Left colon (tissue), 2 donors: ENCODE measurements at places on chromosomes 12 and 14. TPM values are rescaled to one million over a fixed set of nuclear protein-coding genes. Genes with fewer than 3 reads are reported as not detected.
A peak's percentile ranks its signal among the peaks of the same experiment; 100 is the strongest.

GRCh38 chr12:6363330-6364043 lies 11.9 kb downstream of the SCNN1A start:
- DNase-seq: peak; percentile 90

- no peak for DNase-seq
These were observed 906 bp downstream of the LARP4 start for GRCh38 chr12:50401500-50402081.

GRCh38 chr12:76391461-76391860 lies 43.2 kb upstream of the BBS10 start:
- DNase-seq: no peak

GRCh38 chr14:101228949-101229541 lies 325.5 kb upstream of the RTL1 start:
- no peak for DNase-seq

GRCh38 chr14:47966076-47966810 lies 290.8 kb upstream of the MDGA2 start:
- no peak for DNase-seq

GRCh38 chr14:65261946-65262345 lies 150.6 kb upstream of the FUT8 start:
- no peak for DNase-seq

DNA sequence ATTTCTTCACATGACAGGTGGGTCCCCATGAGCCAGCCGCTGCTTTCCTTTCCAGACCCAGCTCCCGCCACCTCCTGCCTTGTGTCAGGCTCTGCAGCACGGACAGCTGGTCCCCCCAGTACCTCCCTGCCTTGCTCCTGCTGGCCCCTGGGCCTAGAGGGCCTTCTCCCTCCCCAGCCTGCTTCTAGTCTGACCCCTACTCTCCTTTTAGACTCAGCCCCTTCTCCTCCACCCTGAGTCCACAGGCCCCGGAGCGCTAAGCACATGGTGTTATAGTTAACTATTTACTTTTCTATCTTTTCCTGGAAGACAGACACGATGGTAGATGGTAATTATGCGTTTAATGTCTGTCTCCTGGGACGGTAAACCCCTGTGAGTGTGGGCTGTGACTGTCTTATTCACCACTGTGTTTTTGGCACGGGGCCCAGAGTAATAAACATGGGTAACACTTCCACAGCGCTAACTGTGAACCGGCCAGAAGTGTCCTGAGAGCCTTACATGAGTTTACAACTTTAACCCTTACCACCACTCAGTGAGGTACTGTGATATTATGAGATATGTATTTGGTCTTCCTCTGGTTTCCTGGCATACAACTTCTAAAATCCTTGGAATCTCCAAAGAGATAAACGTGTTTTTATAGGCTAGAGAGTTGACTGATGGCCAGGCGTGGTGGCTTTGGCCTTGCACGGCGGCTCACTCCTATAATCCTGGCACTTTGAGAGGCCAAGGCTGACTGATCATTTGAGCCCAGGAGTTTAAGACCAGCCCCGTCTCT lies 41.2 kb downstream of the DGLUCY start:
- DNase-seq: peak; percentile 94

KRT72 gene
- total RNA-seq: not detected

DNA sequence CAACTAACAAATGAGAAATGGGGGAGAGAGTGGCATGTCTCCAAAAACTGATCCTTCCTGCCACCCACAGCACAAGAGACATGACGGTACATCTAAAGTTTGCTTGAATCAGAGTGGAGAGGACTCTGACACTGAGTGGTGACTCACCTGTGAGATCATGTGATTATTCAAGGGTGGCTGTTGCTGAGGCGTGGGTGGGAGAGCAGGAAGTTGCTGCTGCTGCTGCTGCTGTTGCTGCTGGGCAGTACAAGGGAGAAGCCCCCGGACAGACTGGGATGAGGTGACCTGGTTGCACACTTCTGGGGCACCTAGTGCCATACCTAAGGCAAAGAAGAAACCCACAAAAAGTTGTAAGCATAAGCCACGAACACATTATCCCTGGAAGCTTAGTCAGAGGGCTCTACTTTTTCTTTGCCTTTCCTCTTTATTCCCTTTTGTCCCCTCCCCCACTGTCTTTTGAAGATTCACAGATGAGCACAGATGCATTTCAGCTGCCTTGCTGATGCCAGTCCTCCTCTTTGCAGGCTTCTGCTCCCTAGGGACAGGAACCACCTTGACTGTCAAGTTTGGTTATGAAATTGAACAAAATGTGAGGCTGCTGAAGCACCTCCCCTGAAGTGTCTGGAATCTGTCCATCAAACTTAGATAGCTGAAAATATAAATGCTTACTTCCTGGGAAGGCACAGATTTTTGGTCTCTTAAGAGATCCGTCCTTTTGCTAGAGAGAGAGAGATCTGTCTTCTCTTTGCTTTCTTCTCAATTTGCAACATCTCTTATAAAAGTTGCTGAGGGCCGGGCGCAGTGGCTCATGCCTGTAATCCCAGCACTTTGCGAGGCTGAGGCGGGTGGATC lies 29.4 kb upstream of the STAC3 start:
- peak; percentile 75 for DNase-seq

- no peak for DNase-seq
These were observed 151.1 kb downstream of the CALM1 start for GRCh38 chr14:90547968-90548367.

GRCh38 chr12:104578453-104578852 lies 121.7 kb downstream of the CHST11 start:
- DNase-seq: no peak

DNA sequence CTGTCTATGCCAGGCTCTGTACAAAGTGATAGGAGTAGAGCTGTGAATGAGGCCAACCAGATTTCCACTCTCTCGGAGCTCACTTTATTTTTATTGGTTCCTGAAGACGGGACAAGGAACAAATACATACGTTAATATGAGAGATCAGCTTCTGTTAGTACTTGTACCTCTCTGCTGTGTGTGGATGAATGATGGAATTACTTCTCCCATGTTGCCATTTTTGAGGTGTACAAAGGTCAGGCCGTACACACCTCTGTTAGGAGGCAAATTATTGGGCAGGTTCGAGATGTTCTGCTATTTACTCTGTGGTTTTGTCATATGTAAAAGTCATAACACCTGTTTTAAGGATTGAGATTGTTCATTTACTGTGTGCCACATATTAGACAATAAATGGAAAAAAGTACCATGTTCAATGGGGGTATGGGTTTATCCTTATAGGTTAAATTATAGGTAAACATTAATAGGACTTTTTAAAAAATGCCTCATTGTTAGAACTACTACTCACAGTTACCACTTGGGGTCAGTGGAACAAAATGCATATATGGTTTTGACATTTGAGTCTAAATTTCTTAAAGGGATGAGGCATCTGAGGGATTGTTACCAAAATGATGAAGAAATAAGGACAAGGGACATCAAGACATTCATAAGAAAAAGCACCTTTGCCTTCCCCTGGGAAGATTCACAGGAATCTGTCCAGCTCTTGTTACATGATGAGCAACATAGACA lies 26.9 kb downstream of the WBP11 start:
- no peak for DNase-seq

SIX1 gene
- total RNA-seq: not detected

IL23A gene
- total RNA-seq: not detected

TEX52 gene
- not detected for total RNA-seq

DNA sequence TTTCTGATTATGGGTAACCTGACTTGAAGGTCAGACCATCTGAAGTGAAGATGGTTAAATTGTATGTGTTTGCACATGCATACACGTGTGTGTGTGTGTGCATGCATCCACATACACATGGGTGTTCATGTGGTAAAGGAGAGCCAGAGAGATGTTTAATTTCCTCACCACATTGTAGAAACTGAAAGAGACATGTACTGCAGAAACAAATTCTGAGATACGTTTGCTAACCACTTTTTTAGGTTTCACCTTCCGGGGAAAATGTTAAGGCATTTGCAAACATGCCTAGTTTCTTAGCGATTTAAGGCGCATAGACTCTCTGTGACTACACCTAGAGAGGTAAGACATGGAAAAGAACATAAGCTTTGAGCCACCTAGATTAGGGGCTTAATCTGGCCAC lies 362.9 kb downstream of the RAD51B start:
- DNase-seq: no peak

GNPTAB gene
- total RNA-seq: 90.2 TPM

RILPL2 gene
- 1.9 TPM for total RNA-seq

CLEC2A gene
- total RNA-seq: not detected
